ENCODE measurements at places on chromosomes 3 and 15.

DNA sequence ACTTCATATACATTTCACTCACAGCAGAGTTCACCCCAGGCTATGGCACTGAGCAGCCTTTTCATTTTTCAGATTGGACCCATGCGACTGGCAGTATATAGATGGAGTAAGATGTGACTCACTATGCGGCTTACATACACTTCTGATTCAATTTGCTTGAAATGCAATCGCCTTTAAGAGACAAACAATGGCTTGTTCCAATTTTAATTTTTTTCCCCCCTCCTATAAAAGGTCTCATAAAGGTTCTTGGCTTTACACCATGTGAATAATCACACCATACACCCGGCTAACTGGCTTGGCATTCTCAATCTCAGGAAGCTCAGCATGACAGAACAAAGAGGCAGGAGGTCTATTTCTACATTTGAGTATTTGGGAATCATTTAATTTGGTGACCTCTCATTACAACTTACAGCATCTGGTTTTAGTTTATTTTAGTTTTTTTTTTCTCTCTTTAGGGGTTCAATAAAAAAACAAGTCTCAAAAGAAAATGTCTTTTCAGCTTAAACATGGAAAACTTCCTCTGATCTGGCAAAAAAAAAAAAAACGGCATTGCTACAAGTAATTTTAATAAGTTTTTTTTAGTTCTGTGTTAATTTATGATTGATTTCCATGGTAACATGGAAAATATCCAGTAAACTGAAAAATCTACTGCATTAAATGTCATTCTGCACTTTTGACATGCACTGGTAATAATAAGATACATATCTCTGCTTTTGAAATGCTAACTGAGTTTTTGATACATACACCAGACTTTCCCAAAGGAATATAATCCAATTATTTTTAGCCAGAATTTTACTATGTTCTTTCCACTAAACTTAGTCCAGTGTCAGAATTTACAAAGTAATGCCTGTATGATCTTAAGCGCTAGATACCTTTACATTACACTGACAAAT, 38.8 kb downstream of the GADL1 start:
- H3K4me3 ChIP-seq = no peak overlapping the region
- H3K27me3 ChIP-seq = no peaks in the 10 kb centered on the region
- H3K36me3 ChIP-seq = no peaks in the 10 kb centered on the region
- no peak overlapping the region for H3K27ac ChIP-seq

DNA sequence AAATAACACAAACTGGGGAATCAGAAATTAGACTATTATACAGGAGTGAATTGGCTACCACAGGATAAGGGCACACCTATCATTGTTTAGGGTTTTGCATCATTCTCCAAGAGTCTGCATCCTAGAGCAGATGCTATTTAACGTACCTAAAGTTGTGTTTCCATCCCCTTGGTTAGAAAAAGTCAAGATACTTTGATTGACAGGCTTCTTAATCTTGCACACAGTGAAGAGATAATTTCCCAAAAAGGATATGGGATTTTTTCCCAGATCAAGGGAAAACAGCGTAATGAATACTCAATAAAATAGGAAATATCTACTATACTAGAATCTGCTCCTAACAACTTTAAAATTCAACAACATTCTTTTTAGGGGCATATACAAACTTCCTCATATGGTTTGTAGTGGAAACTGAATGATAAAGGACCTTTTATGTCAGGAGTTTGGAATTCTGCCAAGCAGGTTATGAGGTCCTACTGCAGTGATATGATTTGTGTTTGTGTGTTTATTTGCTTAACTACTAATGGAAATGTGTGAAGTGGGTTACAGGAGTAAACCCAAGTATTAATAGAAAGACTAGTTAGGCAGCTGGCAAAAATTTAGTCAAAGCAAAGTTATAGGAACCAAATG, 124.1 kb upstream of the MME start:
- no peaks in the 10 kb centered on the region for H3K36me3 ChIP-seq
- H3K4me1 ChIP-seq = no peaks in the 10 kb centered on the region
- H3K27ac ChIP-seq = no peak overlapping the region
- no peaks in the 10 kb centered on the region for H3K27me3 ChIP-seq
- DNase-seq = no peak

DNA sequence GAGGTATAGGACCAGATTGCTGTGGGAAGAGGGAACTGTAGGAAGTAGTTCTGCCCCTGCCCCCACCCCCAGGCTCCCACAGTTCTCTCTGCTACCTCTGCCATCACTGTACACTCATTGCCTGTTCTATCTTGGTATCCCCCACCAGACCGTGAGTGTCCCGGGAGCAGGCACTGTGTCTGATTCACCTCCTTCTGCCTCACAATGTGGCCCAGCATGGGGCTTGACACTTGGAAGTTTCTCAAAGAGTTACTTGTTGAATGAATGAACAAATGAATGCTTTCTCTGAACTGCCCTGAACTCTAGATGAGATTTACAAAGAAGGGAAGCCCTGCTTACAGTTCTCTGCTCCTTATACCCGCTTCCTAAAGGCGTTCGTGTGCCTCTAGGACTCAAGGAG, 27.1 kb upstream of the PIK3CB start:
- no peak overlapping the region for H3K27ac ChIP-seq
- H3K4me1 ChIP-seq = no peaks in the 10 kb centered on the region
- H3K36me3 ChIP-seq = no peaks in the 10 kb centered on the region
- H3K4me3 ChIP-seq = no peak overlapping the region
- peak; percentile 42 for DNase-seq
- no peaks in the 10 kb centered on the region for H3K27me3 ChIP-seq

GRCh38 chr3:140323561-140323960, 354.3 kb upstream of the TRIM42 start:
- no peaks in the 10 kb centered on the region for H3K36me3 ChIP-seq
- H3K4me3 ChIP-seq = no peak overlapping the region
- no peak overlapping the region for H3K27ac ChIP-seq
- no peak for DNase-seq
- H3K4me1 ChIP-seq = no peaks in the 10 kb centered on the region

GRCh38 chr3:186783058-186783730, at the start of gene EIF4A2:
Gene EIF4A2 (plus strand): TSS chr3:186783577. CDS start chr3:186783611, 34 bp downstream.
- H3K27ac ChIP-seq = peak within 1 kb of the TSS; percentile 96
- H3K36me3 ChIP-seq = peaks cover 42% of the 10 kb centered on the region
- no peaks in the 10 kb centered on the region for H3K27me3 ChIP-seq
- peak within 1 kb of the TSS; percentile 92 for H3K4me3 ChIP-seq

DNA sequence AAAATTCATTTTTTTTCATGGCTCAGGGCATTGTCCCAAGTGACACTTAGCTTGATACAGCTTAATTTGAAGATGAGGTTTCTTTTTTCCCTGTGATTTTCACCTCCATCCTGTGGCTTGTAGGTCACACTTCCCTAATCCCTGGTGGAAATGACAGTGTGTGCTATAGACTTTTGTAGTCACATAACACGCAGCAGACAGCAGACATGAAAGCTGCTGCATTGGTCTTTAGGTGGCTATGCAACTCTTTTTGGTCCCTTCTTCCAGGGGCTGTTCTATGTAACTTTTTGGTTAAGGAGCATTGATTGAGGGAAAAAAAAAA, 38.8 kb downstream of the TRAK1 start:
- H3K36me3 ChIP-seq = peaks cover 9% of the 10 kb centered on the region
- no peak overlapping the region for H3K4me3 ChIP-seq
- H3K27ac ChIP-seq = no peak overlapping the region
- H3K27me3 ChIP-seq = no peaks in the 10 kb centered on the region
- H3K4me1 ChIP-seq = no peaks in the 10 kb centered on the region
- no peak for DNase-seq

Data from CD4-positive, alpha-beta T cell (primary cell).